T-cell (primary cell): ENCODE measurements at places on chromosomes 6 and 20. TPM values are rescaled to one million over a fixed set of nuclear protein-coding genes. Genes with fewer than 3 reads are reported as not detected.

DNA sequence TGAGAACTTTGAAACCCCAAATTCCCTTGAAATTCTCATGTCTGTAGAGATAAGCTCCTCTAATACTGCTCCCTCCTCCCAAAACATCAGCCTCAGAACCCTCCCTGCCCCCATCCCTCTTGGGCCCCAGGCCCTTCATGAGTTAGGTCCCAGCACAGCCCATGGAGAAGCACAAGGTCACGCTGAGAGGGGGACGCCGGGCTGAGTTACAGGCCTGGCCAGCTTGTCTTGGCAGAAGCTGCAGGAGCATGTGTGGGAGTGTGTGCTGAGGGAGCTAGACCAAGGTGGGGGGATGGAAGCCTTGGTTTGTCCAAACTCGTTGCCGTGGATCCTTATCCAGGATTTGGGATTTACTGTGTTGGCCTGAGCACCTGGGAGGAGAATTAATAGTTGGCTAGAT, 8.5 kb upstream of the PTCRA start:
- no peaks in the 10 kb centered on the region for H3K27me3 ChIP-seq
- H3K4me3 ChIP-seq, result no peak overlapping the region
- H3K36me3 ChIP-seq, result no peaks in the 10 kb centered on the region

HFE gene
- total RNA-seq, result 2.0 TPM

DNA sequence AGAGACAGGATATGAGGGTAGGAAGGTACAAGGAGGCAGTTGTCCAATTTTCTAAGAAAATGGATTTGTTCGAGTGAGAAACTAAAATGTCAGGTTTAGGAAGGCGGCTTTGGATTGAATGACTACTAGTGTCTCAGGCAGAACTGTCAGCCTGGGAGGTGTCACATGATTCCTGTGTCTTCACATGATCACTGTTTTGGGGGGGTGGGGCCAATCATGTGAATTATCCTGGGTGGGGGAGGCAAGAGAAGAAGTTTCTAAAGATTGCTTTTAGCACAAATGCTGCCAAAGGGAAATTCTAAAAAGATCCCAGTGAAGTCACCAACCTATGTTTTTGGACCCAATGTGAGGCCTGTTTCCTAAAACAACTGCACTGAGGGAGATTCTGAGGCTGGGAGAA, 2.3 kb downstream of the SIRPA start:
- no peak for DNase-seq
- peaks cover 4% of the 10 kb centered on the region for H3K4me1 ChIP-seq
- peaks cover 70% of the 10 kb centered on the region for H3K27me3 ChIP-seq

- H3K27me3 ChIP-seq, result no peaks in the 10 kb centered on the region
- H3K4me1 ChIP-seq, result no peaks in the 10 kb centered on the region
- H3K4me3 ChIP-seq, result no peak overlapping the region
- DNase-seq, result no peak
- no peak overlapping the region for H3K27ac ChIP-seq
These were observed 100.2 kb upstream of the CDYL start for GRCh38 chr6:4676016-4676415.

GRCh38 chr6:34967461-34967860, 78.4 kb downstream of the ANKS1A start:
- H3K27ac ChIP-seq, result no peak overlapping the region
- H3K4me1 ChIP-seq, result no peaks in the 10 kb centered on the region
- no peaks in the 10 kb centered on the region for H3K27me3 ChIP-seq
- no peak overlapping the region for H3K4me3 ChIP-seq
- no peak for DNase-seq
